ENCODE measurements at places on chromosomes 2 and 18.

GRCh38 chr2:32652555-32653209, 24.8 kb downstream of the TTC27 start:
- peaks cover 2% of the 10 kb centered on the region for H3K4me1 ChIP-seq
- H3K4me3 ChIP-seq = no peak overlapping the region
- peaks cover 25% of the 10 kb centered on the region for H3K36me3 ChIP-seq
- no peak for DNase-seq
- no peaks in the 10 kb centered on the region for H3K27me3 ChIP-seq

DNA sequence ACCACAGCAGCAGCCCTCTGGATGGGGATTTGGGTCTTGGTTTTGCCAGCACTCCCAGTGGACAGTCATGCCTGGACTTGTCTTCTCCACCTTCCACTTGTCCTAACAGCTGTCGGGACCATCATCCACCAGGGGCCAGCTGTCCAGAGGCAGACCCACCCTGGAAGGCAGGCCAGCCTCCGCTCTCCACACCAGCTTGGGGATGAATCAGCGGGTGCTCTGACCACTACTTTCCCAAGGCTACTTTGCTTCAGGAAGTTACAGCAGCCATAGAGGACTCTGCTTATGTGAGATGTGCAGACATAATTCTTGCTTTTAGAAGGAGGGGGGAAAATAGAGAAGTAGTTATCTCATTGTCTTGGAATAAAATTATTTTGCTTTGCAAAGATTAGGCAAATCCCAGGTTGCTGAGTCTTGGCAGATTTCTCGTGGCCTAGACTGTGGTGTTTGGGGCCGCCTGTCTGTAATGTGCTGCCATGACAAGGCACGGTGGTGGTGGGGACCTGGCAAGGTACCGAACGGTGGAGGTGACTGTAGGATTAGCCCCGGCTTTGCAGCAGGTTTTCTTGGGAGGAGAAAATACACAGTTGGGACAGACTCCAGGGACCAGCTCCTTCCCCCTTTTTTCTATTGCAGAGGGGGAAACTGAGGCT, 148.7 kb downstream of the AGAP1 start:
- DNase-seq = no peak
- peaks cover 13% of the 10 kb centered on the region for H3K27me3 ChIP-seq
- H3K27ac ChIP-seq = no peak overlapping the region

DNA sequence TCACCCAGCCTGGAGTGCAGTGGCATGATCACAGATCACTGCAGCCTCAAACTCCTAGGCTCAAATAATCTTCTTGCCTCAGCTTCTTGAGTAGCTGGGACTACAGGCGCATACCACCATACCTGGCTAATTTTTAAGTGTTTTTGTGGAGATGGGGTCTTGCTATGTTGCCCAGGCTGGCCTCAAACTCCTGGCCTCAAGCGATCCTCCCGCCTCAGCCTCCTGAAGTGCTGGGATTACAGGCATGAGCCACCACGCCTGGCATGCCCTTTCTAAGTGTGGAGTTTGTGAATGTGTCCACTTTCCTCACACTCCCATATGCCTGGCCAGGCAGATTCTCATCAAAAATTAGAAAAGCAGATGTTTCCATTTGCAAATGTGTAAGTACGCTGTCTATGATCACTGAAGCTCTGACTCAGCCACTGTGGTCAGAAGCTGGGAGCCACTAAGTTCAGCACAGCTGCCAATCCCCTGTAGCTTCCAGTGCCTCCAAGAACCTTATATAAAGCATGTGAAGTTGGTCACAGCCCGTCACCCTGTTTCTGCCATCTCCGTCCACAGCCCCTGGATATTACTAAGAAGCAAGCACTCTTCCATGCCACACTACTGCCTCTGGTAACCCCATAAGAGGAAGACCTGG, 155.4 kb downstream of the FAM210A start:
- H3K27me3 ChIP-seq = no peaks in the 10 kb centered on the region
- peak; percentile 38 for DNase-seq
- H3K4me1 ChIP-seq = peaks cover 62% of the 10 kb centered on the region
- peaks cover 9% of the 10 kb centered on the region for H3K36me3 ChIP-seq
- H3K27ac ChIP-seq = no peak overlapping the region

DNA sequence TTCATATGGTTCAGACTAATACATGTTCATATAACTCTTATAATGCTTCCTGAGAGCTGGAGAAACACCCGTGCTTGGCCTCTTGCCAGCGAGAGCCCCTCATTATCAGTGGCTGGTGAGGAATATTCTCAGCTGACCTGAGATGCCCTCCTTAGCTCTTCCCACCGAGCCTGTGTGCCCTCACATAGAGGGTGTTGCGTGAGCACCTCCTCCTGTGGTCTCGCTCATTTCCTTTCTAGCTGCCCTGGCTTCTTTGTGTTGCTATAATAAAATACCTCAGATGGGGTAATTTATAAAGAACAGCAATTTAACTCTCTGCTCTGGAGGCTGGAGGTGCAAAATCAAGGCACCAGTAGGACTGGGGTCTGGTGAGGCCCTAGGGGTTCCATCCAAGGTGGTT, 80.5 kb upstream of the ALKAL2 start:
- H3K4me1 ChIP-seq = no peaks in the 10 kb centered on the region
- no peak overlapping the region for H3K4me3 ChIP-seq
- H3K27ac ChIP-seq = no peak overlapping the region
- DNase-seq = no peak
- peaks cover 12% of the 10 kb centered on the region for H3K27me3 ChIP-seq

GRCh38 chr2:74066491-74067203, 81.1 kb downstream of the BOLA3 start:
- DNase-seq = no peak
- no peaks in the 10 kb centered on the region for H3K27me3 ChIP-seq
- no peak overlapping the region for H3K4me3 ChIP-seq

GRCh38 chr2:233029321-233029720, 3.2 kb upstream of the NEU2 start:
- no peak overlapping the region for H3K27ac ChIP-seq
- no peaks in the 10 kb centered on the region for H3K36me3 ChIP-seq
- H3K4me1 ChIP-seq = no peaks in the 10 kb centered on the region
- no peak for DNase-seq
- H3K4me3 ChIP-seq = no peak overlapping the region

Data from activated CD4-positive, alpha-beta memory T cell treated with anti-CD3 and anti-CD28 coated beads, Interleukin-2, amount 10 ng/mL, durations not matched to agents 7 days and 5 days (primary cell).